ENCODE measurements at places on chromosomes 4 and X.

DNA sequence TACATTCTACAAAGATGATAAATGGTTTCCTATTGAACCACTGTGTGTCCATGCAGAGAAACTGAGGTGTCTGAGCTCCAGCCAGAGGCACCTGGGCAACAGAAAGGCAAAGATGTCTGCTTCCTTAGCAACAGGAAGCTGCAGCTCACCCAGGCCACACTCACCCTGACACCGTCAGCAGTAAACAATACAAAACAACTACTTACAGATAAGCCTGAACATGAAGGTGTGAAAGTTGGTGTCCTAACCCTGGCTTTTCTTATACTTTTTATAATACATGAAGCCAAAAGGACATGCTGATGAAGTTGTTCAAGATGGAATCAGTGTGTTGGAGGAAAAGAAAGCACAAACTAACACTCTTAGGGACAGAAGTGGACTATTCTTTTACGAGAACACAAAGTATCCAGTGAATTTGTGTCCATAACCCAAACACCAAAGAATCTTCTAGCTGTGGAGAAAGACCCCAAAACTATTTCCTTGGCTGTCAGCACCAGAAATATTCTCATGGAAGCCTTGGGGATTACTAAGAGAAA is 117.3 kb downstream of the SYNPO2 start:
- no peak for DNase-seq

DNA sequence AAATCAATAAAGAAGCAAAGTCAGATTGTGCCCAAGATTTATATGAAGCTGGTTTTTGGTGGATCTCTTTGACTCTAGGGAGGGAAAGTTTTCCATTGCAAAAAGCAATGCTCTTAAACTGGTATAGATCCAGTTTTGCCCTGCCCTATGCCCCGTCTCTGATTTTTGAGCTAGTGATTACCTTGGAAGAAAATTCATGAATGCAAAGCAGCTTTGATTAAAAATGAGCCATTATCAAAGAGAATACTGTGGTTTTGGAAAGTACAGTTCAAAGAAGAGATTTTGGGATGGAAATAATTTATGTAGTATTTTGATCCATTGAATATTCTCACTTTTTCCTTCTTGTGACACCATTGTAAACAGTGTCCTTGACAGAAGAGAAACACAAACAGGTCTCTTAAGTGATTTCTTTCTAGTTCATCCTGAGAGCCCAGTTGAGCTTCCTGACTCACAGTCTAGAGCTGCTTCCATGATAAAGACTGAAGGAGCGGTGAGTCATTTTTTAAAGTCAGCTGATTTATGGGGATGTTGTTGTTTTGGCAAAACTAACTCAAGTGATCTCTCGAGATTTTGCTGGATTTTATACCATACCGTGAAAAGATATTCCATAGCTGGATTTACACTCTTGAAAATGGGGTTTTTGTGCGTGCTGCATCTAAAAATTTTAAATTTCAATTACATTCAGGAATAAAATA is 76.7 kb downstream of the AFF1 start:
- DNase-seq = no peak

- no peak for DNase-seq
Observed at GRCh38 chrX:10356979-10357378, 200.2 kb downstream of the CLCN4 start.

DNA sequence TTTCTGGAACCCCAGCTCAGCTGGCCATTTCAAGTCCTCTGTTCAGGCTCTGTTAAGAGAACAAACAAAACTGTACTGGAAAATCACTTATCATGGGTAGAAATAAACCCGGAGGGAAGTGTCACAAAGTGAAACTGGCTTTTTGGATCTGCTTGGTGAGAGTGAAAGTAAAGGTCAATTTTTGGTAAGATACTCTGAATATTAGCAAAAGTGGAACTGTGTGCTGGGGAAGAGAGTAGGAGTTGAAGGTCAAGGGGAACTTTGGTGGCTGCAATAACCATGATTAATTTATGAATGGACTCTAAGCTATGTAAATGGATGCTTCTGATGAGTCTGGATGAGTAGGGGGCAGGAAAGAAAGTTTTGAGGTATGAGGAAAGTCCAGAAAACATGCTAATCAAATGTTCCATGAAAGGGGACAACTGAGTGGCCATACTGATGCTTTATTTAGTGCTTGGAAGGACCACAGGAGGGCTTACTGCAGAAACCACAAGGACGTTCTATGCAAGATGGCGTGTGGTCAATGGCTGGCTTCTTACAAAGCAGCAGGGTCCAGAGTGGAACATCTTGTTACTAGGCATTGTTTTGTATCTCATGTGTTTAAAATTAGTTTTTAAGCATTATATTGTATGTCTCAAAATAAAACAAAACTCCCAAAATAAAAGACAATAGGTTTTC is 36.8 kb upstream of the TNIP3 start:
- DNase-seq = no peak

GRCh38 chr4:168835880-168836454 is 174.1 kb downstream of the CBR4 start:
- no peak for DNase-seq

DNA sequence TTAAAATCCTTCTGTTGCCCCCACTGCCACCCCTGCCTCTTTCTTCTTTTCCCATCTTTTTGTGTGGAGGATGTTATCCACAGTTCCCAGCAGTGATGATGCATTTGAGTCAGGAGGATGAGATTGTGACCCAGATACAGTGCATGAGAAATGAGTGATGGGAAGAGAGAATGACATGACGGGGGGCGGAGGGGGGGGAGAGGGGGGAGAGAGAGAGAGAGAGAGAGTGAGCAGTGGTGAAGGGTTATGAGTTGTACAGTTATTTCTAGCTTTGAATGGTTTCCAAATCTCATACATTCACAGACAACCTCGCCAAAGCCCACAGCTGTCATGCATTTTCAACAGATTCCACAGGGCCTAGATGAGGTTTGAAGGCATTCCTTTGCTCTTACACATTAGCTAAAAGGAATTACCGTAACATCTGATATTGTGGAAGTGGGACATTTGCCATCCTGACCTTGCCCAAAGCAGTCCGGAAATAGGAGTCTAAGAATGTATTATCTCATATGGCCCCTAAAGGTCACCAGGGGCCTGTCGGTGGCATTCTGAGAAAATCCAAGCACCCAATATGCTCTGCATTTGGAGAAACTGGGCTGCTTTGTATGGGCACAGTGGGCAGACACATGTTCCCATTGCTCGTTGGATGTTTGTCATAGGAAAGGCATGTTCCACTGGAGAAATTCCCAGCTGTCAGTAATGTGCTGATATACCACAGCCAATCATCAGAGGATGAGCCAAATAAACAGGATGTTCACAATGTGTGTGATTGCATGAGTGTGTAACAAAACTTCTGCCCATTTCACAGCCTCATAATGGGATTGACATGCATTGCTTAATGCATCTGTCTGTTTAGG is 435.8 kb downstream of the SPRY1 start:
- DNase-seq = no peak

- no peak for DNase-seq
Observed at GRCh38 chr4:76535603-76536372, 100.8 kb downstream of the SHROOM3 start.

DNA sequence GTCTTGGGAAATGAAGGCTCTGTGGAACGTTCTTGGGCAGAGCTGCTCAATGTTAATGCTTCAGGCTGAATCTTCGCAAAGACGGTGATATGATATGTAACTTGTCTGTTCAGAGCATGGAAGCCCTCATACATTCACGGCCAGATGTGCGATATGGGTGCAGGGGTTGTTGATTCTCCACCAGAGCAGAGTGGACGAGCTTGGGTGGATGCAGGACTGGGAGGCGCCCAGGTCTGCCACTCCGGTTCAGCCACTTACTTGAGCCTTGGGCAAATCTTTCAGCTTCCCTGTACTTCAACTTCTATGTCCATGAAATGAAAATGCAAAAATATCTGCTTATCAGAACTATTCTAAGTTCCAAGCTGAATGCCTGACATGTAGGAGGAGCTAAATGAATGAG is 47.4 kb upstream of the MND1 start:
- DNase-seq = no peak

- DNase-seq = no peak
Observed at GRCh38 chrX:66915893-66916292, 277.0 kb upstream of the EDA2R start.

GRCh38 chr4:14857981-14858380 is 144.3 kb upstream of the CPEB2 start:
- DNase-seq = no peak

- no peak for DNase-seq
Observed at GRCh38 chrX:5306654-5307121, 922.0 kb downstream of the NLGN4X start.

- DNase-seq = no peak
Observed at GRCh38 chr4:30725562-30725961, 5.4 kb downstream of the PCDH7 start.

DNA sequence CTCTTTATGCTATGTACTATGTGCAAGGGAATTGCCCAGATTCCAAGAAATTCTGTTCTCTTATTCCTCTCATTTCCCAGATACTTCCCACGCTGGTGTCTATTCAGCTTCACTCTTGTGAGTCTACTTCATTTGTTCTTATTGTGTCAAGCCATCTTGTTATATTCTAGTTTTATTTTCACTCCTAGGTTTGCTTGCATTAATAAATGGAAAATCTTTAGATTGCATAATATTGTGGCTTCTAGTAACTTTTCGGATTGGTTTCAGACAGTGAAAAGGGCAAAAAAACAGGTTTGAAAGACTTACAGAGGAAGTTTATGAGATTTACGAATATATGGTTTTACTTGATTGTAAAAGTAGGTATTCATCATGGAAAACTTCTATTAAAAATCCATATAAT is 128.4 kb downstream of the BTC start:
- no peak for DNase-seq

DNA sequence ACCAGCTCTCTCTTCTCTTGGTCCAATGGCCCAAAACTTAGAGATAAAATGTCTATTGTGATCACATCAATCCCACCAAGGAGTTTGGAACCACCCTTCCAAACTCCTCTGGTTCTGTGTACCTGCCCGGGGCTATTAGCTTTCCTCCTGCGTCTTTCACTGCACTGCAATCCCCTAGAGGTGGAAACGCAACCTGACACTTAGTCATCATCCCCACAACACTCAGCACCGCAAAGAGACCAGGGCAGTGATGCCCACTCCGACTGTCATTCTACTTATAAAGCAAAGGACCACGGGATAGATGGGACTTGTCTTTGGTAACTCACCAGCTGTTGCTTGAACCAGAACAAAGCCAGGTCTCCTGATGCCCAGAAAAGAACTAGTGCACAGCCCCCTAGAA is 22.0 kb downstream of the AFAP1 start:
- no peak for DNase-seq

GRCh38 chrX:118286066-118286762 is 59.7 kb upstream of the WDR44 start:
- no peak for DNase-seq

- DNase-seq = no peak
Observed at GRCh38 chr4:35525192-35525978, 718.9 kb downstream of the ARAP2 start.

DNA sequence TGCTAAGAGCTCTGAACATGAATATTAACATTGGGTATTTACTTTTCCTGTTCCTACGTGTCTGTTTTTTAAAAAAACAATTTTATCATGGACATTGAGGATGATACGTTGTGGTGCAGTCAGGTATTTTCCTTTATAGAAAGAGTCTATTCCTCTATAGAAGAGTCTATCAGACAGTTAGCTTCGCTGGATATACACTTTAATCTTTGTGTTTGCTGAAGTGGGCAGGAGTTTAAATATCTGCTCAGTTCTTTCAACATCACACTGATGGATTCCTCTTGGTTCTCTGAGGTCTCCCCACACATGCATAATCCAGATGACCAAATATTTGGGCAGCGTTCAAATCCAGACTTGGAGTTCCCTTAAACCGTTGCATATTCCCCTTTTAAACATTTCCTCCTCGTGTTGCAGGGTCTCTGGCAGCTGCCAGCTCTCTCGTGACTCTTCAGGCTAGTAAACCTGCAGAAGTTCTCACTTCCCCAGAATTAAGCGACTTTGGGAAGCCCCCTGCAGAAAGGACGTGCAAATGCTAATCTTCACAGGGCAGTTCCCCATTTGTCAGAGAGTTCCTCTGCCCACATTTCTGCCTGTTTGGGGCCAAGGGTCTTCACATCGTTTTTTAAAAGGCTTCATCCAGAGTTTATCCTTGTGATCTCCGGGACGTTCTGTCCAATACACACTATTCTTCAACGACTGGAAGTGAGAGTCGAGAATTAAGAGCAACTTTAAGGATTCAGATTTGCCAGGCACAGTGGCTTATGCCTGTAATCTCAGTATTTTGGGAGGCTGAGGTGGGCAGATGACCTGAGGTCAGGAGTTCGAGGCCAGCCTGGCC is 20.5 kb upstream of the DHRSX start:
- DNase-seq = no peak

GRCh38 chrX:143635915-143636314 is at the start of gene SLITRK4:
Gene SLITRK4, minus strand, starts transcription at chrX:143636101. Its CDS starts 4,993 bp downstream, at chrX:143631108.
- no peak for DNase-seq

GRCh38 chrX:153502796-153503195 is 8.0 kb downstream of the BGN start:
- DNase-seq = no peak

DNA sequence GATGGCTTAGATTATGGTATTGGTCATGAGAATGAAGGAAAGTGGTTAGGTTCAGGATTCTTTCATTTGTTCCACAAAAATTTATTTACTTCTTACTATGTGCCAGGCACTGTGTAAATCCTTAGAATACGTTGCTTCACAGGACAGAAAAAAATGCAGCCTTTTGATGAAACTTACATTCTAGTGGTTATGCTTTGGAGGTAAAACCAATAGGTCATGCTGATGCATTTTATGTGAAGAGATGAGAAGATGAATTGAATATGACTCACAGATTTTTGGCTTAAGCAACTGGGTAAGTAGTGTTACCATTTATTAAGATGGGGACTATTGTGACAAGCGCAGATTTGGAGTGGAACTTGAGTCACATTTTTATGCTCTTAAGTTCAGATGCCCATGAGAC is 165.3 kb downstream of the GLRA2 start:
- DNase-seq = no peak

DNA sequence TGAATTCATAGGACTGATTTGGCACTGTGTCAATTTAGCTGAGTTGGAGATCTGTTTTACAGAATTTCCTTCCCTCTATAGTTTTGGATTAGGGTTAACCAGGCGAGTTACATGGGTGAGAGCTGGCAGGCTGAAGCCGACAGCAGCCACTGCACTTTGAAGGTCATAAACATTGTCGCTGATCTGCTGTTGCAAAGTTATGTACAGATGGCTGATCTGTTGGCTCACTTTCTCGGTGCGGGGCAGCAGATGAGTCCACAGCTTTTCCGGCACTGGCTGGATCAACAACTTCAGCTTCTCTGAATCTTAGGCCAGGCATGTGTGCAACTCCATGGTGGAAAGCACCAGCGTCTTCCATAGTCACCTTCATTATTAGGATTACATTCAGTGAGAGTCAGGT is 173.7 kb downstream of the GPAT3 start:
- DNase-seq = no peak

DNA sequence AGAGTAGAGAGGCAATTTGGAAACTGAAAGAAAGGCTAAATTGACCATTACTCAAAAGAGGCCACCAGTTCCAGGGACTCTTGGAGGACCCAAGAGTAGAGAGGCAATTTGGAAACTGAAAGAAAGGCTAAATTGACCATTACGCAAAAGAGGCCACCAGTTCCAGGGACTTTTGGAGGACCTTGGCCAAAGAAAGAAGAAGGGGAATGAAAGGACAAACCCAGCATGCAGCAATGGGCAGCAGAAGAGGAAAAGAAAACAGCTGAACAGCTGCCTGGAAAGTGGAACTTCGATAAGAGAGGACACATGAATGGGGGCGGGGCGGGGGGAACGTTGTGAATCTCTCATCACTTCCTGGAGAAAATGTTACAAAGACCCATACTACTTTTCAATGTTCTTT is 80.8 kb downstream of the PALLD start:
- no peak for DNase-seq
